WTC11 (cell line): ENCODE measurements at places on chromosomes 5 and 9.

- no peak for DNase-seq
Observed at GRCh38 chr5:87900419-87900818, 368.2 kb downstream of the TMEM161B start.

GRCh38 chr9:72592502-72593403, 71.3 kb downstream of the TMC1 start:
- no peak for DNase-seq

DNA sequence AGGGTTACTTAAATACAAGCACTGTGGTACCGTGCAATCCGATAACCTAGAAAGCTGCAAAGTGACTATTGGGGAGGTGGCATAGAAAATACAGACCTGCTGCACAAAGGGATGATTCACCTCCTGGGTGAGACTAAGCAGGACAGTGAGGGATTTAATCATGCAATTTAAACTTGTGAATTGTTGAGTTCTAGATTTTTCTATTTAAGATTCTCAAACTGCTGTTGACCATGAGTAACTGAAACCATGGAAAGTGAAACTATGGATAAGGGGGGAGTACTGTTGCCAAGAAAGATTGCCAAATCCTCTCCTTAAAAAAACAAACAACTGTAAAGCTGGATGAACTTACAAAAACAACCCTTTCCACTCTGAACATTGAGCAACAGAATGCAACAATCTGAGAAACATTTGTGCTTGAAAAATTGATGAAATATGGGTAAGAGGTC, 61.5 kb upstream of the NUDT12 start:
- no peak for DNase-seq

GRCh38 chr9:92457576-92457975, 24.7 kb downstream of the ASPN start:
- no peak for DNase-seq

DNA sequence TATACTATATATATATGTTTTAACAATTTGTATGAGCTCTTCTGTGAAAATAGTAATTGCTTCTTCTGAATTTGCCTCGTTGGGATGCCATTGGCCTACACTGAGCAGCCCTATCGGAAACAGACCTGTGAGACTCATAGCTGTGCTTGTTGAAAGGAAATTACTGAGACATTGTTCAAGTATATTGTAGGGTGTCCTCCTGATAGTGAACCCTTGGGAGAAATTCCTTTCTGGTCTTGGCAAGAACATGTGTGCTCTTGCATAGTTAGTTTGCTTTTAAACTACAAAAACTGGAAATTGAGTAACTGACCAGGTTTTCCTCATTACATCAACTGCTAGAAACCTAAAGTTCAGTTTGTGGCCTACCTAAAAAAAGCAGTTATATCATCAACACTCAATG, 160.9 kb downstream of the LURAP1L start:
- no peak for DNase-seq

GRCh38 chr9:130465383-130466096, 20.8 kb downstream of the ASS1 start:
- no peak for DNase-seq

DNA sequence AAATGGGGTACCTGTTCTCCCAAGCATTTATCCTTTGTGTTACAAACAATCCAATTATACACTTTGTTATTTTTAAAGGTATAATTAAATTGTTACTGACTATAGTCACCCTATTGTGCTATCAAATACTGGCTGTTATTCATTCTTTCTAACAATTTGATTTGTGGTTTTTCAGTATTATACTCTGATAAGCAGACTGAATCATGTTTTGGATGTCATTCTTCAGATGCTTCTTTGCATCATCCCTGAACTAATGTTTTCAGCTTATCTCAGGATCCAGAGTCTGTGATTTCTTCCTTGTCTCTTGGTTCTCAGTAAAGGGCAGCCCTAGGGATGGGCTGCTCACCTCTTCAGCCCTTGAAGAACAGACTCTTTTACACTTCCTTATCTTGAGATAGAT, 177.8 kb upstream of the SGCD start:
- no peak for DNase-seq

GRCh38 chr9:76703270-76703669, 61.0 kb upstream of the PCA3 start:
- DNase-seq, result no peak

DNA sequence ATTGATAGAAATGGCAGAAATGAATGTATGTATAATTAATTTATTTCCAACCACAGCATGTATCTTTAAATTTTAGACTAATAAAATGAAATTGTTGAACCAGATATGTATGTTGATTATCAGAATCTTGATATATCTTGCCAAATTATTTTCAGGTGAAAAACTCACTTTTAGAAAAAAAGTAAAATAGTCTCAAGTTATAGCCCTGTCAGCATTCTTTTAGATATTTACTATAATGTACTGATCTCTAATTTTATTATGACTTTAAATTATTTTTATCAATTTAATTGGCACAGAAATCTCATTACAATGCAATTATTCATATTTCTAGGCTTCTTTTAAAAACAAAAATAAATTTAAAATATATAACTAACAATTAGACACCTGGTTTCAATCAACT, 1990.4 kb upstream of the CDH6 start:
- no peak for DNase-seq

GRCh38 chr5:43256261-43256966, 56.8 kb downstream of the HMGCS1 start:
- DNase-seq, result no peak

DNA sequence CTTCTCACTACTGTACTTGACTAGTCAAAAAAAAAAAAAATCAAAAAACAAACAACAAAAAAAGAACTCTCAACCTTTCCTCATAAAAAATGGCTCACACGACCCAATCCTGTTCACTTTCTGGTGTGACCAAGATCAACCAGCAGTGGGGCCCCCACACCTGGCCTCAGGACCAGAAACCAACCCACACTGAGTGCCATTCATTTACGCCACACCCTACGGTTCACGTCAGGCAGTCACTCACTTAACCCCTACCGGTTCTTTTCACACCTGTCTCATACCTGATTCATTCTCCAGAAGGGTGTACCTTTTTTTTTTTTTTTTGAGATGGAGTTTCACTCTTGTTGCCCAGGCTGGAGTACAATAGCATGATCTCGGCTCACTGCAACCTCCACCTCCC, 5.7 kb downstream of the SUSD1 start:
- no peak for DNase-seq

- DNase-seq, result peak; percentile 19
Observed at GRCh38 chr5:179731791-179732411, 721 bp upstream of the MAML1 start.

GRCh38 chr9:130030651-130031127, 12.3 kb downstream of the FNBP1 start:
- no peak for DNase-seq

DNA sequence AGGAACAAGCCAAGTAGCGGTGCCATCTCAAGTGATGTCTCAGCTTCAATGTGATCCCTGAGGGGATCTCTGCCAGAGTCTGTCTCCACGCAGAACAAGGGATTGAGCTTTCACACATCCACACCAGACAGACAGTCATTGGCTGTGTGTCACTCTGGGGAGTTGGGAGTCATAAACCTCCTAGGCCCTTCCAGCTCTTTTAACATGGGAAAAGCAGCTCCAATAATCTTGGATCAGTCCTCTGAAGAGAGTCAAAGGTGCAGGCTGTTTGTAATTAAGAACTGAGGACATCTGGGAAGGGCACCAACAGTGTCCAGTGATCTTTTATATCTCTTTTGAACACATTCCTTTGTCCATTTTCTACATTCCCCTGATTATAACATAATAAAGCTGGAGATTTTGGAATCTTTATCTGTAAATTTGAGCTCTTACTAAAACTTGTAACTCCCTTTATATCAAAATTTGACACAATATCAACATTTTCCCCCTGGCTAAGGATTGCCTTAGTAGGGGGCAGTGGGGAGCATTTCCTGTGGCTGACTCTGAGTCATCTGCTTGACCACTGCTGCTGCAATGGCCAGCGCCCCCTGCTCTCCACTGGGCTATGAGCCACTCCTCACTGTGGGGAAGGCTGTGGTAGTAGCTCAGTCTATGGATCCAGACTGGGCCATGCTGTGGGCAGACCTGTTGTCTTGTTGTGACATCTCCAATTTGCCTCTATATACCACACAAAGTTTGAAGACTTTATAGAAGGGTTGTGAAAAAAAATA, 284.4 kb downstream of the OSTF1 start:
- DNase-seq, result no peak
